Gastroesophageal sphincter (tissue), 4 donors: ENCODE measurements at places on chromosomes 11 and 22. TPM values are rescaled to one million over a fixed set of nuclear protein-coding genes. Genes with fewer than 3 reads are reported as not detected.
A peak's percentile ranks its signal among the peaks of the same experiment; 100 is the strongest.

The MS4A6E gene
- total RNA-seq = not detected

GRCh38 chr11:132448334-132448995 lies 1078.0 kb downstream of the NTM start:
- no peak for ATAC-seq

GRCh38 chr11:112878033-112878601 lies 83.1 kb upstream of the NCAM1 start:
- no peak for ATAC-seq

The GLYATL1 gene
- total RNA-seq = not detected

DNA sequence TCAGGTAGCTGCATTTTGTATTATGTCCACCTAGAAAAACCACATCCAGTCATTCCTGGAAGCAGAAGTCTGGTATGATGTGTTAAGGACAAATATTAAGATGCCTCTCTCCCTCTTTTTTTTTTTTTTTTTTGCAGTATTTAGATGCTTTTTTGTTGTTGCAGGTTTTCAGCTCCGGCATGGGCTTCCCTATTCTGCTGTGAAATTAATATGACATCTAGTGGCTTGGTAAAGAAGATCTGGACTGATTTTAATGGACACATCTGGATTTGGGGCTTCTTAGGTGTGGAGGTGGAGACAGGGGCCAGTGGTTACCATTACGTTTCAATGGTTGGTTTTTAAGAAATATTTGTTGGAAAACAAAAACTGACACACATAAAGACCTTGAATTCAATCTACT lies 47.5 kb upstream of the RASSF10 start:
- no peak for ATAC-seq

- no peak for ATAC-seq
These were observed 92.0 kb downstream of the ZC3H12C start for GRCh38 chr11:110185121-110185591.

- no peak for ATAC-seq
These were observed 511.2 kb upstream of the RAG2 start for GRCh38 chr11:37109286-37109585.

The APOBEC3A gene
- 4.4 TPM for total RNA-seq

GRCh38 chr11:47964546-47964945 lies 15.8 kb upstream of the PTPRJ start:
- no peak for ATAC-seq

DNA sequence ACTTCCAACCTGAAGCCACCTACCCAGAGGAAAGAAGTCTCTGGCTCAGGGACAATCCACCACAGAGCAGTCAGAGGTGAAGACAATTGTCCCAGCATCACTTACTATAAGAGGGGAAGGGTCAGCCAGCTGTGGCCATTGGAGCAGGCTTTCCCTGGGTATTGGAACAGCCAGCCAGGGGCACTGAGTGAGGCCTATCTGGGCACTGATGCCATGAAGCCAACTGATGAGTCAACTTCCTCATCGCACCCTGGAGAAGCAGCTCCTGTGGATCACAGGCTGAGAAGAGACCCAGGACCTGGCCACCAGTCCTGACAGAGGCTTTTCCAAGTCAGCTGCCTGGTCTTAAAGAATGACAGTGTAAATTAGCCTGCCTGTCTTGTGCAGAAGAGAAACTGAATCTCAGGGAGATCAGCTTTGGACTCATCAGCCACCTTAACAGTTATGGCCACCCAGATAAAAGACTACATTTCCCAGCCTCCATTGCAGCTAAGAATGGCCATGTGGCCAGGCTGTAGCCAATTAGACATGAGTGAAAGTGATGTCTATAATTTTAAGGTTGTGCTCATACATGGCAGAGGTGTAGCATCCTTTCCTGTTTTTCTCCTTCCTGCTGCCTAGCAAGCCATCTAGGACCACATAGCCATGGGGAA lies 19.0 kb downstream of the CHST1 start:
- ATAC-seq = peak; percentile 28

GRCh38 chr22:41478891-41479521 lies 10.1 kb downstream of the ACO2 start:
- ATAC-seq = peak; percentile 60

- ATAC-seq = no peak
These were observed 60.4 kb upstream of the ZBED5 start for GRCh38 chr11:10918275-10918674.

DNA sequence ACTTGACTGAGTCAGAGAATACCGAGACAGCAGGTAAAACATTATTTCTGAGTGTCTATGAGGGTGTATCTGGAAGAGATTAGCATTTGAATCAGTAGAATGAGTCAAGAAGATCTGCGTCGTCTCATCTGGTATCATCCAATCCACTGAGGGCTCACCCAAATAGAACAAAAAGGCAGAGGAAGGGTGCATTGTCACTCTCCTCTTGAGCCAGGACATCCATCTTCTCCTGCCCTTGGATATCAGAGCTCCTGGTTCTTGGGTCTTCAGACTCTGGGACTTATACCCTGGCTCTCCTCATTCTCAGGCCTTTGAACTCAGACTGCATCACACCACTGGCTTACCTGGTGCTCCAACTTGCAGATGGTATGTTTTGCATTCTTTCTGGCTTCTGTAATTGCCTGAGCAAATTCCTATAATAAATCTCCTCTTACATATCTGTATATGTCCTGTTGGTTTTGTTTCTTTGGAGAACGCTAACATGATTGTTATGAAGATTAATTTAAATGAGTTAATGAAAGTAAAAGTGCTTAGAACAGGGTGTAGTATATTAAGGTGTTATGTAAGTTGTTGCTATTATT lies 49.3 kb downstream of the ME3 start:
- ATAC-seq = no peak

The GGTLC3 gene
- total RNA-seq = not detected

The TKFC gene
- 13.0 TPM for total RNA-seq

The KRTAP5-9 gene
- total RNA-seq = not detected

The APOA4 gene
- not detected for total RNA-seq

The CASP4 gene
- 30.9 TPM for total RNA-seq

DNA sequence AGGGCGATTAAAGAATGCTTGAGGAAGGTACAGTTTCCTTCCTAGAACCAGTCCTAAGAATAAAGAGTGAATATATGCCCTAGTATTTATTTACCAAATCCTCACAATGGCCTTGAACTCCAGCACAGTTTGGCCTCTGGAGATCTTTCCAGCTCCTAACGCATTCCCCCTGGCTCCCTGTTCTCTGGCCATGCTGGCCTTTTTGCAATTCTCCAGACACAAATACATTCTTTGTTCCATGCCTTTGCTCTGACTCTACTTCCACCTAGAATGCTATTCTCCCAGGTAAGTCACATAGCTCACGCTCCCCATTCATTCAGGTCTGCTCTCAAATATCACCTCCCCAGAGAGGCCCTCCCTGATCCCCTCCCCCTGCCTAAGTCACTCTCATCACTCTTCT lies 3.7 kb upstream of the DGKZ start:
- no peak for ATAC-seq

DNA sequence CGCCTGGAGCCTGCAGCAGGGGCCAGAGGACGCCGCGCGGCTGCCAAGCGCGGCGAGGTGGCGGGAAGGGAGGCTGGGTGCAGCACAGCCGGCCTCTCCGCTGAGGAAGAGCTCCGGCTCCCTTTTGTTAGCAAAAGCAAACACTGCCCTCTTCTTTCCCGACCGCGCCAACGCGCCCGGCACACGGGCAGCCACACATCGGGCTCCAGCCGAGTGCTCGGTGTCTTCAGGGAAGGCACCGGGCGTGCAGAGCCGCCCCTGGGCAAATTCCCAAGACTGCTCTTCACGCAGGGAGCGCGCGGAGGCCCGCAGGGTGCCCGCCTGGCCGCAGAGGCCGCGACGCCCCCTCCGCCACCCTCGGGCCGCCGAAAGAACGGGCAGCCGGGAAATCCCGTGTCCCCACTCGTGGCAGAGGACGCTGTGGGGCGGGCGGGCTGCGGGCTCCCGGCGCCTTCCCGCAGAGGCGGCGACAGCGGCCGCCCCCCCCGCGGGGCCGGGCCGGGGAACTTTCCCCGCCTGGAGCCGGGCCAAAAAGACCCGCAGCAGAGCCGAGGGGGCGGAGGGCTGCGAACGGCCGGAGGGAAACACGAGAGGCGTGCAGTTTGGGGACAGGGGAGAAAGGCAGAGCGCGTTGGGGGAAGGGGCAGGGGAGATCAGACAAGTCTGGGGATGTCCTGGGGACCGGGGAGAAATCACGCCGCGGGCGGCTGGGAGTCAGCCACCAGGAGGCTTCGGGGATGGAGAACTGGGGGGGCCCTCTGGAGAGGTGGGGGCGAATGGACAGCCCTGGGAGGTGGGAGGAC lies 931 bp downstream of the CADM1 start:
- ATAC-seq = peak; percentile 33

GRCh38 chr11:128692753-128693415 lies 988 bp upstream of the FLI1 start:
- peak; percentile 18 for ATAC-seq

- no peak for ATAC-seq
These were observed 99.6 kb downstream of the CELSR1 start for GRCh38 chr22:46437671-46438440.

- no peak for ATAC-seq
These were observed 57.8 kb downstream of the ENDOD1 start for GRCh38 chr11:95147364-95147905.

DNA sequence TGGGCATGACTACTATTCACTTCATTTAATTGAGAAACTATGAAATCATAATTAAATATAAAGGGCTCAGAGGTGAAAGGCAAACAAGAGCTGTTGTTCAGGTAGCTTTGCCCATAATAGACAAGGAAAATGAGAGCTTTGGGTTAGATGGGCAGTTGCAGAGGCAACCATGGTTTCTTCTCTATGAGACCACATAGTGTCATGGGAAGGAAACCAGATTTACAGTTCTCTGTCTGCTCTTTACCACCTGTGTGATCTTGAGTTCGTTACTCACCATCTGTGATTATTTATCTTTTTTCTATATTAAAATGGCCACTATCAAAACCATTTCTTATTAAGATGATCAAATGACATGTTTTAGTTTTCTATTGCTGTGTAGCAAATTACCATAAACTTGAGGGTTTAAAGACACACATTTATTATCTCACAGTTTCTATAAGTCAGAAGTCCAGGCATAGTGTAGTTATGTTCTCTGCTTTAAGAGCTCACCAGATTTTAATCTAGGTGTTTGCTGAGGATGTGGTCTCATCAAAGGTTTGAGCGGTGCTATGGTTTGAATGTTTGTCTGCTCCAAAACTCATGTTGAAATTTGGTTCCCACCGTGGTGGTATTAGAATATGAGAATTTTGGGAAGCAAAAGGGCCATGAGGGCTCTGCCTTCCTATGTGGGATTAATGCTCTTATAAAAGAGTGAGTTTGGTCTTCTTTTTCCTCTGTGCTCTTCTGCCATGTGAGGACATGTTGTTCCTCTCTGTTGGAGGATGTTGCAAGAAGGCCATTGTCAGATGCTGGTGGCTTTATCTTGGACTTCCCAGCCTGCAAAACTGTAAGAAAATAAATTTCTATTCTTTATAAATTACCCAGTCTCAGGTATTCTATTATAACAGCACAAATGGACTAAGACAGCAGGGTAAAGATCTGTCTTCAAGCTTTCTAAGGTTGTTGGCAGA lies 38.2 kb downstream of the OR2AG2 start:
- no peak for ATAC-seq

The CD248 gene
- total RNA-seq = 68.2 TPM

The GSTT2B gene
- 12.3 TPM for total RNA-seq

GRCh38 chr22:45358127-45358526 lies 48.4 kb downstream of the FAM118A start:
- no peak for ATAC-seq

The FXYD2 gene
- total RNA-seq = 3.0 TPM

The SERPING1 gene
- 442 TPM for total RNA-seq

GRCh38 chr11:47723041-47723440 lies 7.9 kb upstream of the AGBL2 start:
- no peak for ATAC-seq
